Stimulated activated CD8-positive, alpha-beta memory T cell treated with anti-CD3 and anti-CD28 coated beads, Interleukin-15, amount 100 ng/mL, for 4 hours (primary cell): ENCODE measurements at places on chromosomes 16 and 17.

- no peak for DNase-seq
These were observed 140.4 kb downstream of the PMP22 start for GRCh38 chr17:15124746-15125145.

- DNase-seq = no peak
These were observed 11.9 kb upstream of the AURKB start for GRCh38 chr17:8222380-8222629.

DNA sequence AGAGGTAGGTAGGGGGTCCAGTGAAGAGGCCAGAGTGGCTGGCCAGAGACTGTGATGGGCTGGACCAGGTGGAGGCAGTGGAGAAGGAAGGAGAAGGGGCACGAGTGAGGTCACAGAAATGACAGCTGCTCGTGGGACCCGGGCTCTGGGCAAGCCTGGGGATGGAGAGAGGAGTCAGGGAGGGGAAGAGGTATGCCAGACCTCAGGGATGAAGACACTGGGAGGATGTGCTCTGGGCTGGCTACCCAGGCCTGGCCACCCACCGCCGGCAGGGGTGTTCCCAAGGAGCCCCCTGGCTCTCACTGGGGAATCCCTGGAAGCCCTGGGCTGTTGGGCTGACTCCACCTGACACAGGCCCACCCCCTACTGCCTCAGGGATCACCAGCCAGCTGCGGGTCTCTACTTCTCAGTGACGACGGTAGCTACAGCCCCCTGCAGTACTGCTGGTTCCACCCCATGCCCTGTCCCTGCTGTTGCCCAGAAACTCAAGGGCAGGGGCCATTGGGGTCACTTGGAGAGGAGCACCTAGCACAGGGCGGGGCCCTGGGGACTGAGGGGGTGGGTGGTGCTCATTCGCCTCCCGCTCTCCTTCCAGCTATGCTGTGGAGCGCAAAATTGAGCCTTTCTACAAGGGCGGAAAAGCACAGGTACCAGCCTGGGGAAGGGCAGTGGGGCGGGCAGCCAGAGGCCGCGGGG lies 1.8 kb downstream of the TBL3 start:
- no peak for DNase-seq

DNA sequence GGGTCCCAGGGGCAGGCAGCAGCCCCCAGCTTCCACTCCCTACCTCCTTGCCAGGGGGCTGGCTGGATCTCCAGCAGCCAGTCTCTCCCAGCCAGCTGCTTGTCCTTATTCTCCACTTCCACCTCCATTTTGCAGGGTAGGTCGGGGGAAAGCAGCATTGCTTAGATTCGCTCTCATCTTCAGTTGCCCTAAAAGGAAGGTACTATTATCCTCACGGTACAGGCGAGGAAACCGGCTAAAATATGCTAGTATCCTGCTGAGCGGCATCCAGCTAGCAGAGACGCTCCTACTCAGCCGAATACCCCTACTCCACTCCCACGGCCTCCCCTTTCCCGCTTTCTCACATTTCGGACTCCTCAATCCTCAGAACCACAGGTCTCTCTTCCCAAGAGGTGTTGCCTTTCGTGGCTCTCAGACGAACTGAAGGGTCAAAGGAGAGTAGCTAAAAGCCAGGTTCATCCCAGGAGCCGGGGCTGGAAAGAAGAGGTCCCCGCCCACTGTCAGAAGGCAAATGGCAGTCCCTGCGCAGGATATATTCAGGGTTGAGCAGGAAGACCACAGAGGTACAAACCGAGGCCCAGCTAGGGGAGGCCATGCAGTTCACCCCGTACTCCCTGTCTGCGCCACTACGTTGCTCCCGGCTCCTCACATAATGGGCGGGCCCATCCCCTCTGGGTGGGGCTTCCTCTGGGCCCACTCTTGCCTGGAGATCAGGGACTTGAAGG lies 1.7 kb upstream of the RAB11FIP4 start:
- no peak for DNase-seq

DNA sequence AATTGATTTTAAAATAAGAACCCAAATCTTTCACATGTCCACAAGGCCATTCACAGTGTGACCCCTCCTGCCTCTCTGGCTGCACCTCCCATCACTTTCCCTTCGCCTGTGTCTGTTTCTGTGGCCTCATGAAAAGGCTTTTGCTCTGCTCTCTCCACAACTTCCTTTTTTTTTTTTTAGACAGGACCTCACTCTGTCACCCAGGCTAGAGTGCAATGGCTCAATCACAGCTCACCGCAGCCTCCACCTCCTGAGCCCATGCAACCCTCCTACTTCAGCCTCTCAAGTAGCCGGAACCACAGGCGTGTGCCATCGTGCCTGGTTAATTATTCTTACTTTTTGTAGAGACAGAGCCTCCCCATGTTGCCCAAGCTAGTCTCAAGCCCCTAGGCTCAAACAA lies 197.1 kb downstream of the ABCC12 start:
- DNase-seq = no peak

GRCh38 chr16:75080205-75081029 lies 36.2 kb downstream of the LDHD start:
- DNase-seq = no peak

DNA sequence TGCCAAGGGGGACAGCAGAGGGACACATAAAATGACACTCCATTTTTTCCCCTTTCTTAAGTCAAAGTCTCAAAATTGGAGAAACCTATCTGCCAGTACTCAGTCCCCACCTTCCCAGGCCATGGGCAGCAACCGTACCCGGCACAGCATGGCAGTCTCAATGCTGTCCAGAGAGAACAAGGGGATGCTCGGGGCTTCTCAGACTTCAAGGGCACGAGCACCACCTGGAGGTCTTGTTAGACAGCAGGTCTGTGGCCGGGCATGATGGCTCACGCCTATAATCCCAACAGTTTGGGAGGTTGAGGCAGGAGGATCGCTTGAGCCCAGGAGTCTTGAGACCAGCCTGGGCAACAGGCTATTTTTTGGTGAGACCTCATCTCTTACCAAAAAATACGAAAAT lies 3.2 kb downstream of the DNAH17 start:
- DNase-seq = no peak

- no peak for DNase-seq
These were observed 11.4 kb downstream of the ACSF3 start for GRCh38 chr16:89104930-89105571.

DNA sequence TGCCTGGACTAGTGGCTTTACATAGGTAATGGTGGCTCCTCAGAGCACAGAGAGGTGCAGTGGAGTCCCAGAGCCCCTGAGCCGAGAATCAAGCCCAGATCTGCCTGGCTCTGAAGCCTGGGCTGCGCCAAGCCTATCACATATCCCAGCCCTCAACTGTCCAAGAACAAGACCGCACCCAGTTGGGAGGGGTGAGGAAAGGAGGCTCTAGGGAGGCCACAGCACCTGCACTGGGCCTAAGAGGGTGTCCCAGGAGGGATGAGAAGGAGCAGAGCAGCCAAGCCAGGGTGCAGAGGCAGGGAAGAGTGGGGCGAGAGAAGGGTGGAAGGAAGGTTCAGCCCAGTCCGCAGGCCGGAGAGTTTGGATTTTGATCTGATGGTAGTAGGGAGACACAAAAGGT lies 941 bp upstream of the RNF112 start:
- DNase-seq = no peak

- DNase-seq = no peak
These were observed 2.6 kb upstream of the NDE1 start for GRCh38 chr16:15647294-15648014.

GRCh38 chr16:54460263-54460860 lies 173.8 kb upstream of the IRX3 start:
- DNase-seq = no peak
